Left renal cortex interstitium (tissue), 4 donors: ENCODE measurements at places on chromosomes 2 and 18.

GRCh38 chr2:54079331-54079730, 36.1 kb upstream of the ACYP2 start:
- DNase-seq, result no peak

DNA sequence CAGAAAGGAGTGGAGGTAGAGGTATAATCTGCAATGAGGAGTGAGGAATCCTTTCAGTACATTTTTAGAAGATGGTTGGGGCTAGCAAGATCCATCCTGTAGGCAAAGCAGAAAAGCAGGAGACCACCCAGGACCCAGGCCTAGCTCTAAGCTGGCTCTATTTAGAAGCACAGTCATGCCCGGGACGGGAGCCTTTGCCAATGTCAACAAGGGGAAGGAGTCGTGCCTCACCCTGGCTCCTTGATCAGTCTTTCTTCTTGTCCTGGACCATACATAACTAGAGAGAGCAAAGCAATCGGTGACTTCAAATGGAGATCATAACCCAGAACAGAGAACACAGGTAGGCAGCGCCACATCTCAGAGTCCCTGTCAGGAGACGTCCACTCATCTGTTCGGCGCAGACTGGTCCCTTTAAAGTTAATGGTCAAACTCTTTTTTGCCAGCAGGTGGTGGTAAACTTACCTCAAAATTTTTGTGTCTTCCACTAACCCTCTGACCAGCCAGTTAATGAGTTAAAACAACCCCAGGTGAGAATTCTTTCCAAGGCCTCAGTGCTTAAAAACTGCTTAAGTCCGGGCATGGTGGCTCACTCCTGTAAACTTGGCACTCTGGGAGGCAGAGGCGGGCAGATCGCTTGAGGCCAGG, 8.0 kb downstream of the MC5R start:
- DNase-seq, result no peak

GRCh38 chr2:148888986-148889385, 14.0 kb downstream of the KIF5C start:
- no peak for DNase-seq

DNA sequence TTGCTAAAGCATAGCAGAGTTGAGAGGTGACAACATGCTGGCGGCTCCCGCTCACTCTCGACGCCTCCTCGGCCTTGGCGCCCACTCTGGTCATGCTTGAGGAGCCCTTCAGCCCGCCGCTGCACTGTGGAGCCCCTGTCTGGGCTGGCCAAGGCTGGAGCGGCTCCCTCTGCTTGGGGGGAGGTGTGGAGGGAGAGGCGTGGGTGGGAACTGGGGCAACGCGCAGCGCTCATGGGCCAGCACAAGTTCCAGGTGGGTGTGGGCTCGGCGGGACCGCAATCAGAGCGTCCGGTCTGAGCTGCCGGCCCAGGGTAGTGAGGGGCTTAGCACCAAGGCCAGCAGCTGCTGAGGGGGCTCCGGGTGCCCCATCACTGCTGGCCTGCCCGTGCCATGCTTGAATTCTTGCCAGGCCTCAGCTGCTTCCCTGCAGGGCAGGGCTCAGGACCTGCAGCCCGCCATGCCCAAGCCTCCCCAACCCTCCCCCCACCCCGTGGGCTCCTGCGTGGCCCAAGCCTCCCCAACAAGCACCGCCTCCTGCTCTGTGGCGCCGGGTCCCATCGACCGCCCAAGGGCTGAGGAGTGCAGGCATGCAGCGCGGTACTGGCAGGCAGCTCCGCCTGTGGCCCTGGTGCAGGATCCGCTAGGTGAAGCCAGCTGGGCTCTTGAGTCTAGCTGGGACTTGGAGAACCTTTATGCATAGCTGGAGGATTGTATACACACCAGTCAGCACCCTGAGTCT, 2052.8 kb upstream of the CELF4 start:
- no peak for DNase-seq

DNA sequence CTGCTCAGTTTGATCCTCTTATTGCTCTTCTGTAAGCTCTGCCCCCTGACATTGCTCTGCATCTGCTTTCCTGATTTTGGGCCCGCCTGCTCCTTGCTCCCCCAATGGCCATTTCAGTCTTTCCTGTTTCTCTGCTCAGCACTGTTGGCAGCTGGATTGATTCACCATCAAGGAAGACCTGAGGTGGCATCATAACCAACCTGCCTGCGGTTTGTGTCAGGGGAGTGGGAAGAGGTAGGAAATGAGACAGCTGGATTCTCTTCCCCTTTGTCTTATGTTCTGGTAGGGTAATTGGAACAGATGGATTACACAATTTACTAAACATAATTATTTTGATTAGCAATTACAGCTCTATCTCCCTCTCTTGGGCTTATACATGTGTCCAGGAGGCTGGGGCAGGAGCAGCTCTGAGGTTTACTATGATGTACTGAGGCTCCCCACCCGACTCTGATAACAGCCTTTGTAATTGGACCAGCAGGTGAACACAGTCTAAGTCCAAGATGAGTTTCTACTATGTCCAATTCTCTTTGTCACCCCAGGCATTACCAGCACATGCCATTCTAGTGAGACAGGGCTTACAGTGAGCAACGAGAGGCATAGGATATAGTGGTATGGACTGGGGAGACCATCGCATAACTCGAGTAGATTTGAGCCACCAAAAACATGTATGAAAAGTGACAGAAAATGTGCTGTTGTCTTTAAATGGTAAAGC, 151.8 kb upstream of the MMADHC start:
- DNase-seq, result no peak

DNA sequence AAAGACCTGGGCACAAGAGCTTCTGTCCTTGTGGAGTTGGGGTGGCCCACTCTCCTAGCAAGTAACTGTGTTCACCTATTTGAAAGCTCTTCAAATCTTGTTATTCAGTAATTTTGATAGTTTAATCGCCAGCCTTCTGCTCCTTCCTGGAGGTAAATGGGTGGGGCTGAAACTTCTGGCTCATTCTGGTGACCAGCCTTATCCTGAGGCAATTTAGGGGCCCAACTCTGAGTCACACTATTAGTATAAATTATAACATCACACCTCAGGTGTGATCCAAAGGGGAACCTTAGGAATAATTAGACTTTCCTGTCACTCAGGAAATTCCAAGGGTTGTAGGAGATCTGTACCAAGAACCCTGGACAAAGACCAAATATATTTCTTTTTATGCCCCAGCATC, 255.8 kb upstream of the RGPD4 start:
- no peak for DNase-seq

DNA sequence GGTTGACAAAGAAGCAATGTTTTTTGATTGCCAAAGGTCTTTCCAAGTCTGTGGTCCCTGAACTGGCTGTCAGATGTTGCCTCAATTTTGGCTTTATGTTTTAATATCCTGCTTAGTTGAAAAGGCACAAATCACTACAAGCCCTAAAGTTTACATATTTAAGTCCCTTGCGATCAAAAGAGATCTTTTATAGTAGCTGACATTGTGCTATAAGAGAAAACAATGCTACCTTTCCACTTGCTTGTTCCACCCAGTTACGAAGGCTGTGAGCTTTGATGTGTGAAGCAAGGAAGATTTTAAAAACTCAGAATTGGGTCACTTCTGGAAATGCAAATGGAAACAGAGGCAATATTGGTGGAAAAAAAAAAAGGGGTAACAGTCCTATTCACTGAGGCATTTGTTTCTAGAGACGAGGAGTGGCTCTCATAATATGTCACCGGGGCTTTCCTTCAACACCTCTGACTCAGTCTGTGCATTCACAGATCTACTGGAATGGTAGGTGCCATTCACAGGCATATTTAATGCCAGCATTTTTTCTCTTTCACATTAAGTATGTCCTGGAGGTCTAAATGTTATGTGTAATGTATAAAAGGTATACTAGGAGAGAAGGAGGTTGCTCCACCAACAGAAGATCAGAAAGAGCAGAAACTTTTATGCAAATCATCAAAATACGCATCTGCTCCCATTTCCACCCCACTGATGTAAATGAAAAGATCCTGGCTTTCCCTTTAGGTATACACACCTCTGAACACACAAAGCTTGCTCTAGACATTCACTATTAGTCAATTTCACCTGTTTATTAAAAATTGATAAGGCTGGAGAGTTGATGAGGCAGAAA, 91.8 kb downstream of the TGIF1 start:
- DNase-seq, result no peak

GRCh38 chr18:8536922-8537321, 72.3 kb upstream of the RAB12 start:
- no peak for DNase-seq

DNA sequence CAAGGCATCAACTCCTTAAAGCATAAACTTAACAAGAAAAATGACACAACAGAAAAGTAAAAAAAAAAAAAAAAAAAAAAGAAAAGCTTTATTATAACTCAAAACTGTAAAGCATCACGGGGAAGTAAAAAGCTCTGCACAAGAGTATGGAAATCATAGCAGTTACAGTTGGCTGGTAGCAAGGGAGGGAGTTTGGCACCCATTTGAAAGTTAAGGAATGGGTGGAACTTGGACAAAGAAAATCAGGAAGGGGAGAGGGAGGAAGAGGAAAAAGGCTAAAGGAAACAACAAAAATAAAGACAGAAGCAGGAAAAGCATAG, 8.6 kb downstream of the KLF7 start:
- DNase-seq, result no peak

GRCh38 chr2:182541268-182541667, 114.4 kb upstream of the PDE1A start:
- no peak for DNase-seq

DNA sequence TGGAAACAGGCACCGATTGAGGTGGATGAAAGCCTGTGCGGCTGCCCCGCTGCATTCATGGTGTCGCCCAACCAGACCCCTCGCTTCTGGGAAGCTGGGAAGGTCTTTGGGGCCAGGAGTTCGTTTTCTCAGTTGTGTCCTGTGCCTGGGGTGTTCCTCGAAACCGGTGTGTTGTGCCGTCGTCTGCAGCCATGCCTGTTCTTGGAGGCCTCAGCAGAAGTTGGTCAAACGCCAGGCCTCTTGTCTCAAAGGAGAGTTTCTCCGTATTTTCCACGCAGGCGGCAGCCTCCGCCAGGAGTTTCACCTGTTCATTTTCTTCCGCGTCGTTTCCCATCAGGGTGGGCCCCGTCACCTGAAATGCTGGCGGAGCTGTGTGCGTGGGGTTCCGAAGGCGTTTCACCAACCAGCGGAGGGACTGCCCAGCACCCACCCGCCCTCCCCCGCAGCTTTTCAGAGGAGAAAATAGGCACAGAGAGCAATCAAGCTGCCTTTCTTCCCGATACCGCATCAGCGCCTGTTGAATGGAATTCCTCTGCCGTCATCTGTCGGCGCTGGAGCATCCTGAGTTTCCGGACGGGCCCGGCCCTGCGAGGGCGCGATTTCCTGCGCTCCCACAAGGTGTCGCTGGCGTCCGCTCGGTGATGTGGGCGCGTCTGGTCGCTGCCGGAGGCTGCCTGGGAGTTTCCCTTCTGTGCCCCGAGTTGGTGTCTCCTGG, 17.0 kb upstream of the NFATC1 start:
- DNase-seq, result no peak

- no peak for DNase-seq
Observed at GRCh38 chr18:78792736-78793135, 186.9 kb upstream of the SALL3 start.

DNA sequence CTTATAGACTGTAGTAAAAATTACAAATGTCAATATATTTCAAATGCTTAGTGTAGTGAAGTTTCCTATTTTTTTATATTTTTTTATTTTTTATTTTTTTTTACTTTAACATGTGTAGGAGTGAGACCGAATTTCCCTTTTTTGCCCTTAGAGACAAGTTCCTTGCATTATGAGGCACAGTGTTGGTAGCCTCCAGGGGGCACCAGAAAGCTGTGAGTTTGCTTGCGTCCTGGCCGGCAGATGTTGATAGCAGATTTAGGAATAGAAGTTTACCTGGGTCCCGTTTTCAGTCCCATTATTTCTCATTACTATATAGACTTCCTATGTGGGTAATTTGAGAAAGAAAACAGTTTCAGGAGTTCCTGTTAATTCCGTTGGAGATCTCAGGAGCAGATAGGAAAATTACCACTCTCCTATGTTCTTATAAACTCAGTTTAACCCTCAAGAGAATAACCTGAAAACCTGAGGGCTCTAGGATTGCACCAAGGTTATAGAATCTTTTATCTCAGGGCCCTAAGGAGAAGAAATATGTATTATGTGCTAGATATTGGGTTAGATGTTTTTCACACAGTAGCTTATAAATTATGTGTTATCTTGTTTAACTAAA, 157.5 kb upstream of the SESTD1 start:
- DNase-seq, result peak; percentile 63

DNA sequence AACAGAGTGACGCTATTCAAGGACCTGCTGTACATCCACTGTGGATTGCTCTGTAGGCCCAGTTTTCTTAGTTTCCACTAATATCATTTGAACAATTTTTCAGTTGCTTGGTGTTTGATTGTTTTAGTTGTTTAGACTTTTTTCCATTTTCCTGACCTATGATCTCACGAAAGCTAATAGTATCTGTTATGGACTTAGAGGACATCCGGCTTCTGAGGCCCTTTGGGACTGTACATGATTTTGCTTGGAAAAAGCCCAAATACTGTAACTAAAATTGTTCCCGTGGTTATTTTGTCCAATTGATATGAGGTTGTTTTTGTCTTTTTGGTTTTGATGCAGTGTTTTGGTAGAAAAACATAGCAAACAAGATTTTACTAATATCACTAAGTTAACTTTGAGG, 174.6 kb downstream of the PLCL1 start:
- no peak for DNase-seq

GRCh38 chr2:74939919-74940812, 18.3 kb upstream of the POLE4 start:
- DNase-seq, result no peak

DNA sequence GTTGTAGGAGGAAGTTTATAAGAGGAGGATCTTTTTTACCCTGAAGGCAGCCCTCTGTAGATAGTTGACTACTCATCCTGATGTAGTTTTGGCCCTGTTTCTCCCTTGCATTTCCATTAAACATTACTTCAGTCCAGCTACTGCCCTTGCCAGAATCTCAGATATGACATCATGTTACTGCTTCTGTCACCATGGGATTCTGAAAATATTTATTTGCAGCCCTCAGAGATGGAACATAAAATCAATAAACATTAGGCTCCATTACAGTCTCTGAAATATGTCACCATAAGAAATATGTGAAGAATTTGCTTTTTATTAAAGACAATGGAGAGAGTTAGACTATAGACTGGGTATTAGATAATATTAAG, 68.7 kb upstream of the STK39 start:
- no peak for DNase-seq

- DNase-seq, result no peak
Observed at GRCh38 chr18:63007231-63007630, 291.9 kb downstream of the PHLPP1 start.
